ENCODE measurements at places on chromosomes 1 and 21.
A peak's percentile ranks its signal among the peaks of the same experiment; 100 is the strongest.

DNA sequence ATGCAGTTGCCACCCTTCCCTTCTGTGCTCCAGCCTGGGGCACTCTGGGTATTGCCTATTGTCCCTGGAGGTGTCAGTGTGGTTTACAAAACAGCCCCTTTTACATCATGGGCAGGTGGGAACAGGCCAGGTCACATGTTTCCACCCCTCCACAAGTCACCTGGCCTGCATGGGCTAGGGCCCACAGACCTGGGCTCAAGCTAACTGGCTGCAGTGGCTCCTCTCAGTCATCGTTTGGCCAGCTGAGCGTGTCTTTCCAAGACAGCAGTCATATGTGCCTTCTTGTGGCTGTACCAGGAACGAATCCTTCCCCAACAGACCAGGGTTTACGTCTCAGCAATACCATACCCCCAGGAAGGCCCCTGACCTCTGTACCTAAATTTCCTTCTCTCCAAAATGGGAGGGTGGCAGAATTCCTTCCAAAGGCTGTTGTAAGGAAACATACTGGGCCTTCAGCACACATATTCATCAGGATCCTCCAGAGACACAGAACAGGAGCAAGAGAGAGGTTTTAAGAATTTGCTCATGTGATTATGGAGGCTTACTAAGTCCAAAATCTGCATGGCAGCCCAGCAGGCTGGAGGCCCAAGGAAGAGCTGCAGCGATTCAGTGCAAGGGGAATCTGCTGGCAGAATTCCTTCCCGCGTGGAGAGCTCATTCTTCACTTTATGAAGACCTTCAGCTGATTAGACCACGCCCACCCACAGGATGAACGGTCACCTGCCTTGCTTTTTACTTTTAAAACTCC is 10.6 kb upstream of the TAS1R2 start:
- DNase-seq: no peak

GRCh38 chr1:219184337-219184736 is 10.7 kb downstream of the LYPLAL1 start:
- DNase-seq: no peak

- no peak for DNase-seq
These were observed 95.1 kb upstream of the TSPAN2 start for GRCh38 chr1:115184260-115184950.

GRCh38 chr21:29082046-29082815 is 8.8 kb upstream of the CCT8 start:
- DNase-seq: no peak

GRCh38 chr21:45576838-45577737 is 34.8 kb upstream of the SLC19A1 start:
- no peak for DNase-seq

DNA sequence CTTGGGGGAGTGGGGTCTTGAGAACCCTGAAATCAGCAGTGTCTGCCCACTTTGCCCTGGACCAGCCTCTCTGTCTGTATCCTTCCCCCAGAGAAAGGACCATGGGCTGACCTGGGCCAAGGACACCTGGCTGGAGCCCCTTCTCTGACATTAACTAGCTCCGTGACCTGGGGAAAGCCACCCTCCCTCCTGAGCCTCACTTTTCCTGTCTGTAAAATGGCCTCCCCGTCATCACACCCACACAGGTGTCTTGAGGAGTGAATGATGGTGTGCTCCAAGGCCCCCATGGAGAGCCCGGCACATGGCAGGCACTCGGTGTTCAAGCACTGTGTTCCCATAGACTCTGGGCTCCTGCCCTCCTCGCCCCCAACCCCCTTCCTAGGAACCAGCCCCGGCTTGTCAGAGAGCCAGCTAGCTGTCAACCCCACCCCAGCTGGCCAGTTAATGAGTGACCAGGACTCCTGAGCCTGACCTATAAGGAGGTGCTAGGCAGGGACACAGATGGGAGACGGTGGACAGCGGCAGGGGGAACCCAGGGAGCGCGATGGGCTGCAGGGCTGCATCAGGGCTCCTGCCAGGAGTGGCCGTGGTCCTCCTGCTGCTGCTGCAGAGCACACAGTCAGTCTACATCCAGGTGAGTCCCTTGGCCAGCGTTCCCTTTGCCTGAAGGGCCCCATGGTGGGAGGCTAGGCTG is at the start of gene GUCA2B:
GUCA2B (plus strand) TSS at position 504 of the 694 bp plus-strand sequence; CDS start at position 545, 41 bp downstream.
- no peak for DNase-seq

GRCh38 chr1:75727571-75727970 is 3.1 kb downstream of the ACADM start:
- no peak for DNase-seq

DNA sequence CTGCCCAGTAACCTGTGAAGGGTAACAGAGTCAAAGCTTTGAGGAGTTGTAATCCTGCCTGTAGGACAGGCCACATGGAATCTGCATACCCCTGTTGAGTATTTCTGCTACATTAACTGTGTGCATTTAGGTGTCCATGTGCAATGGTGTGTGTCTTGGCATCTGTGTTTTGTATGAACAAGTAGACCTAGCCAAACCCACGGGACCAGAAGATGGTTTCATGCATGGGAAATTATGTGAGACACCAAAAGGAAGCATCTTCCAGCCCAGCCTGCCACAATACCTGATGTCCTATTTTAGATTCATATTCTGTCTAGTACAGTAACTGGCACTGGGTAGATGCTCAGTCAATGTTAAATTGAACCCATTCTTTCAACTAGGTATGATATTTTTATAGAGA is 70.8 kb upstream of the KCND3 start:
- no peak for DNase-seq

- DNase-seq: no peak
These were observed at the start of gene TMOD4 for GRCh38 chr1:151175863-151176262. TMOD4 (minus strand) TSS chr1:151175981; CDS start chr1:151174875, 1,106 bp downstream.

GRCh38 chr1:201404055-201404454 is 4.9 kb upstream of the LAD1 start:
- no peak for DNase-seq

GRCh38 chr1:41623736-41624135 is 139.3 kb upstream of the EDN2 start:
- DNase-seq: no peak

- no peak for DNase-seq
These were observed 1.3 kb downstream of the GPR157 start for GRCh38 chr1:9127395-9128165.

- peak; percentile 45 for DNase-seq
These were observed 11.8 kb upstream of the RAB3B start for GRCh38 chr1:52002038-52002917.

DNA sequence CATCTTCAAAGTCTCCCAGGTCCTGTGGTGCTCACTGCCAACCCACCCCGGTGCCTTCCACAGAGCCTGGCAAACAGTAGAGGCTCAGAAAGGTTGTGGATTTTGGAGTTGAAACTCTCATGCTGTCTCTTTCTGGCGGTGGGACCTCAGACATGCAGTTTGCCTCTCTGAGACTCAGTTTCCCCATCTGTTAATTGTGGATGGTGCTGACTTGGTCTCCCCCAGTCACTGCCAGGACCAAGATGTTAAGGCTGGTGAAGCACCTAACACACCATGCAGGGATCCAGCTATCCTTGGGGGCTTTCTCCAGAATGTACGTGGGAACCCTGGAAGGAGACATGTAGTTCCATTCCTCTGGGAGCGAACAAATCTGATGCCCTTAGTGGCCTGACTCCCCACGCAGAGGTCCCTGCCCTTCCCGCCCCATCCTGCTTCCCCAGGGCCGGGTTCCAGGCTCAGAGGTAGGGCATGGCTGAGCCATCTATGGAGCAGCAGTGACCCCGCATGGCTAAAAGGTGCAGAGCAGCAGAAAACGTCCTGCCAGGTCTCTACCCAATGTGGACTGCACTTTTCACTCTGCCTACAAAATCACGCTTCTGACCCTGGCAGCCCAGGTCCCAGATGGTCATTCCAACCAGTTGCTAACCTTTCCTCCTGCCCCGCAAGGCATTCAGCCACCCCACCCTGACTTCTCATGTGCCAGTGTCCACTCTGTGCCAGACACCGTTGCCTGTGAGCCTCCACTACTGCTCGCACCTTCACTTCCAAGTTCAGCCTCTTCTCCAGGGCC is 9.2 kb upstream of the TTC22 start:
- peak; percentile 85 for DNase-seq

DNA sequence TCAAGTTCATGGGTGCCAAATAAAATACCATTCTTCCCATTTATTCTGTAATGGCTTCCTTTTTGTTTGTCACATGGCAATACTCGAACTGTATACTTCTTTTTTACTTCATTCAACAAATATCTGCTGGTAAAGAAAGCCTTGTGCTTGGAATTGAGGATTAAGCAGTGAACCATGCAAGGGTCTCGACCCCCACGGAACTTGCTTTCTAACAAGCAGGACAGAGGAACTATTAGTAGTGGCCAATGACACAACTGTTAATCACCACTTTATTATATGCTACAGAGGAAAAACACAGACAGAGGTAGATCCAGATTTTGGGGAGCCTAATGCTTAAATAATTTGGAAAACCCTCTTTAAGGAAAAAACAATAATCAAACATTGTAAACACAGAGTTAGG is 542.2 kb downstream of the DPYD start:
- no peak for DNase-seq

DNA sequence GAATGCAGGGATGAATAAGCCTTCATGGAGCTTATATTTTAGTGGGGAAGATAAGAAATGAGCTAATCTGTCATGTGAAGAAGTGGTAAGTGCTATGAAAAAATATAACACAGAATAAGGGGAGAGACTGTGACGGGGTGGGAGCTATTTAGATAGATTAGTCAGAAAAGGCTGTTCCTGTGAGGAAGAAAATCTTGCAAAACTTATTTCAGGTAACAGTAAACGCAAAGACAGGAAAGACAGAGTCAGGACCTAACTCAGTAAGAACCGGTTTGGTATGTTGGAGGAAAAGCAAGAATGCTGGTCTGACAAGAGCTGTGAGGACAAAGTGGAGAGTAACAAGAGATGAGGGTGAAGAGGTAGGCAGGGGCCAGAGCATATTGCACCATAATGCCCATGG is 22.0 kb downstream of the GNAI3 start:
- DNase-seq: no peak

GRCh38 chr21:36628106-36628505 is 70.8 kb upstream of the SIM2 start:
- DNase-seq: no peak

- no peak for DNase-seq
These were observed 43.2 kb upstream of the TMEM51 start for GRCh38 chr1:15110128-15110866.

GRCh38 chr21:40445349-40445921 is 401.5 kb downstream of the DSCAM start:
- DNase-seq: no peak

- no peak for DNase-seq
These were observed 42.8 kb downstream of the CNN3 start for GRCh38 chr1:94884106-94884505.

DNA sequence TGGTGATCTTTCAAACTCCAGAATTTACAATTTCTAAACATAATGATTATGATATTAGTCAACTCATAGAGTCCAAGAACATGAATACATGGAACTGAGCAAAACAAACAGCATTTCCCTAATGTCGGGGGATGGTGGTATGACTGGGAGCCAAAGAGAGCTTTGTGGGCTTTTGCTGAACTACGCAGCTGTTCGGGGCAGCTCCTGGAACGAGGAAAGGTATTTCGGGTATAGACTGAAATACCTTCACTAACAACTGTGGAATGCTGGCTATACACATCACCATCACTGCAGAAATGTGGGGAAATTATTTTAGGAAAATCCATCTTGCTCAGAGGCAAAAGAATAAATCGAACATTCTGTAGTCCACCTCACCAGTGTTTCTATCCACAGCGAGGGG is 30.2 kb upstream of the VPS26C start:
- no peak for DNase-seq

DNA sequence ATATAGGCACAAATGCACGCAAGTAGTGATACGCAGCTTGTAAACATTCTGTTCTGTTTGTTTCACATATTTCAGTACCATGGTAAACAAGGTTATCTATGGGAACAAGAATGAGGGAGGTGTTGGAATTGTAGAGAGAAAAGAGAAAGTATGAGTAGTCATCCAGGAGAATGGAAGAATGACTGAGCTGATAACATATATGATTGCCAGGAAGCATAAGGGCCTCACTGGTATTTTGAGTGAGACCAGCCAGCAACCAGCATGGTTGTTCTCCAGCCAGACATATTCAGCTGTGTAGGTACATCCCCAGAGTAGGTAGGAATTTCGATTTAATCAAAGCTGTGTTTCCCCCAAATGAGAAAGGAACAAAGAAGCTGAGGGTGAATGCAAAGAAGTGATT is 58.9 kb upstream of the ARTN start:
- no peak for DNase-seq

DNA sequence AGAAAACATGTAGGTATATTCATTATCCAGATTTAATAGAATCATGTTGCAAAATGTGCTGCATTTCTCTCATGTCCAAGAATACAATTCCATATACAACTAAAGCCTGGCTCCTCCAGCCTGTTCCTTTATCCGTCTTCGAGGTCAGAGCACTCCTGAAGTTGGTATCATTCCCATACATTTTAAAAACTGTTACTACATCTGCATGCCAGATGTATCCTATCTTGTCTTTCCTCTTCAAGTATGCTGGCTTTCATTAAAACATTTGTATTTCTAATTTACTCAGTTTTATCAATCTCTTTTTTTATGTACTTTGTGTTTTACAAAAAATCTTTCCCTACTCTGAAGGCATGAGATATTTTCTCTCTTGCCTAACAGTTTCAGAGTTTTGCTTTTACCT is 536.6 kb upstream of the USP24 start:
- DNase-seq: no peak

DNA sequence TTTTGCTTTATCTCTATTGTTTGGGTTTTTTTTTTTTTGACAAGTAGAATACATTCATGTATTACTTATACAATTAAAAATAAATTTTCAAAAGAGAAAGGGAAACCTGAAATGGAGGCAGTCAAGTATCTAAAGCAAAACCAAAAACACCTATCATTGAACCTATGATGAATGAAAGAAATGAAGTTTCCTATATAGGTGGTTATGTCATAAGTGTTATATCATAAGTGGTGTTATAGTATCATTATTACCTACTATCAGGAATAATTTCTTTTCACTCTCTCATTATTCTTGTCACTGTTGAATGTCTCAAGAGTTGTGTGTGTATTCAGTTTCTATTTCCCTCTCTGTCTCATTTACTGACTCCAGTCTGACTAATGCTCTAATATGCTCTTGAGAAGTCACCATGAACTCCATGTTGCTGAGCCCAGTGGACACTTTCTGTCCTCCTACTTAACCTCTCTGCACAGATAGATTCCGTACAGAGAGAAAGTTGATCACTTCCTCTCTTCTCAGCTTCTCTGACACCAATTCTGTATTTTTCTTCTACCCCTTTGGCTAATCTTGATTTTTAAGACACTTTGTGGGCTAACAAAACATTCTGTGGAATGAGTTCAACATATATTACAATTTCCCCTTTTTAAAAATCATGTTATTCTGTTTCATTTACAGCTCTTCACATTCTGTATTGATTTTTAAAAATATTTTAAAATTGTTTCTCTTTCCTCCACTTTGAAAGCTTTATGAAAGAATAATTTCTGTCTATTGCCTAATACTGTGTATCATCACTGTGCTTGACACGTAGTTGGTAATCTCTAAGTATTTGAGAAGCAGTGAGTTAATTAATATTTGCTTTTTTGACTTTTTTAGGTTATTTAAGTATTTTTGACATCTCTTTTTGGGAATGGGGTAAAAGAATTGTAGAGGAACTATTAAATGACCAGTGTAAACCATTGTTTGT is 50.1 kb downstream of the RASAL2 start:
- DNase-seq: no peak
